NCI-H2081 (cell line): ENCODE measurements at places on chromosomes 11 and 22.

DNA sequence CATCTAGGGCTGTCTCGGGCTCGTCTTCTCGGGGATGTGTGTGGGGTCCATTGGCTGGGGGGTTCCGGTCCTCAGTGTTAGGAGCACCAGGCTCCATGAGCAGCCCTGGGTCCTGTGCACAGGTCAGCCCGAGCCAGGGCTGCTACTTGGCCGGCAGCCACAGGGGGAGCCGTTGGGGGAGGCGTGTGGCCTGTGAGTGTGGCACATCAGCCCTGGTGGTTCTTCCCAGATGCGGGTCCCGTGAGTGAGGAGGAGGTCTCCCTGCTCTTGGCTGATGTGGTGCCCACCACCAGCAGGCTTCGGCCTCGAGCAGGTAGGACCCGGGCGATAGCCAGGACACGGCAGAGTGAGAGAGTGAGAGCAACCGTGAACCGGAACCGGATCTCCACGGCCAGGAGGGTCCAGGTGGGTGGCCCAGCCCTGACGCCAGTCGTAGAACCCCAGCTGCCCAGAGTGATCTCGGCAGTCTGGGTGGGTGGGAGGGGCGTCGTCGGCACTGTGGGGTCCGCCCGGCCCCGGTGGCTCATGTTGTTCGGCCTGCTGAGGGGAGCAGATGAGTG is 18.5 kb downstream of the IRF7 start:
- no peak for DNase-seq

GRCh38 chr11:36588099-36588498 is 6.2 kb upstream of the IFTAP start:
- DNase-seq, result no peak

- DNase-seq, result no peak
Measured at GRCh38 chr11:35162745-35163144, 23.8 kb downstream of the CD44 start.

GRCh38 chr11:132997396-132997795 is 534.9 kb downstream of the OPCML start:
- no peak for DNase-seq

GRCh38 chr22:39618996-39619530 is 48.5 kb downstream of the CACNA1I start:
- no peak for DNase-seq

GRCh38 chr11:66051766-66052663 is at the start of gene SF3B2:
Gene SF3B2 (plus strand): TSS chr11:66052364. CDS start chr11:66052385, 21 bp downstream.
- DNase-seq, result peak; percentile 97

DNA sequence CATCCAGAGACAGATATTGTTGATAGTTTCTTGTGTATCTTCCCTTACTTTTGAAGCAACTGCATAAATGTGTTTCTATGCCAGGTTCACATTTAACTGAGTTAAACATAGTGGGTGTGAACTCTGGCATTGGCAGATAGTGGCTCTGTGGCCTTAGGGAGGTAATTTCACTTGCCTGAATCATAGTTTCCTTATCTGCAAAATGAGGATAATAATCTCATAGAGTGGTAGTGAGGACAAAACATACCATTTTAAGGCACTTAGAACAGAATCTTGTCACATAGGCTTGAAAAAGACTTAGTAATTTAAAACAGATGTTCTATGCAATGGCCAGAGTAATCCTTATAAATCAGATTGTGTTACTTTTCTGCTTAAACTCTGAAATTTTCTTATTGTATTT is 56.4 kb upstream of the SYN3 start:
- DNase-seq, result no peak

DNA sequence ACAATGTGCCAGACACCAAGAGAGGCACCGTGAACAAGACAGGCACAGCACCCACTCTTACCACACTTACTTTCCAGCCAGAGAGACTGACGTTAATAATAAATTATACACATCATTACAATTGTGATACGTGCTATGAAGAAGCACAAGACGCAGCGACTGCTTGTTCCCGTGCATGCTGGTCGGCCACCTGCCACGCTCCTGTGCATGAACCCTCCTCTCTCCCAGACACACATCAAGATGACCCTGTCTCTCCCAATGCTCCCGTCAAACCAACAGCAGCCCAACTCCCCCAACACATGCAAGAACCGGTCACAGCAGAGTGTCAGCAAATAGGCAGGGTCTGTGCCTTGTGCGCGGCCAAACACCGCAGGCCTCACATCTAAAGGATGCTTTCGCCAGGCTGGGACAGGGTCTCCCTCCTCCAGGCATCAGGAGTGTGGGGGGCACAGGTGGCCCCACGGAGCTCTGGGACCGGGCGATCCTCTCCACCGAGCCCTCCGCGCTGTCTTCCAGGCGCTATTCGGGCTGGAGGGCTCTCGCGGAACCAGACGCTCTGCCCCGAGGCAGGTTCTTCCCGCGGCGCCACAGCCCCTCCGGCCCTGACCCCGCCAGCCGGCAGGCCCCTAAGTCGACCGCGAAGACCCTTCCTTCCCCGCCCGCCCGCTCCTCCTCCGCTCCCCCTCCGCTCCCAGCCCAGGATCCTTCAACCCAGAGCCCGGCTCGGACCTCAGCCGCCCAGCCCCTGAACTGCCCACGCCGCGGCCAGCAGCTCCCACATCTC is 533 bp downstream of the SERGEF start:
- DNase-seq, result no peak
